Sigmoid colon (tissue), 7 donors: ENCODE measurements at places on chromosomes 4 and X. TPM values are rescaled to one million over a fixed set of nuclear protein-coding genes. Genes with fewer than 3 reads are reported as not detected.

The ARHGEF38 gene
- not detected for total RNA-seq

The MAGED4 gene
- total RNA-seq = 11.4 TPM

The COL25A1 gene
- total RNA-seq = 0.41 TPM

DNA sequence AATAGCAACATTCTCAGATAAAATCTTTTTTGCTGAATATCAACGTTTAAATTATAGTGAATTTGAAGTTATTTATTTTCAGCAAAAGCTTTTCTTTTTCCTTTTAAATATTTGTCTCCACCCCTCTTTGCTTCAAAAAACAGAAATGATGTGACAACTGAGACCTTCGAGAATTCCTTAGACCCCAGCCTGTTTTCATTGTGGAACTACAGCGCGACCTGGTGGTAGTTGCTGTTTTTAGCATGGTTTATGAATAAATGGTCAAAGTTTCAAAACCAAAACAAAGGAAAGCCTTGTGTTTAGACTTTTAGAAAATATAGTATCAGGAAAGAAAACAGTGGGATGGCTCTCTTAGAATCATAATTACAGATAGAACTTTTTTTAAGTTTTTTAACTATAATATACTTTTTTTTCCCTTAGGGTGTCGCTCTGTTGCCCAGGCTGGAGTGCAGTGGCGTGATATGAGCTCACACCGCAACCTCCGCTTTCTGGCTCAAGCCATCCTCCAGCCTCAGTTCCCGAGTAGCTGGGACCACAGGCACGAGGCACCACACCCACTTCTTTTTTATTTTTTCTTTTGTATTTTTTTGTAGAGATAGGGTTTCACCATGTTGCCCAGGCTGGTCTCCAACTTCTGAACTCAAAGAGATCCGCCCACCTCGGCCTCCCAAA, 26.8 kb upstream of the TMEM184C start:
- no peak for DNase-seq

DNA sequence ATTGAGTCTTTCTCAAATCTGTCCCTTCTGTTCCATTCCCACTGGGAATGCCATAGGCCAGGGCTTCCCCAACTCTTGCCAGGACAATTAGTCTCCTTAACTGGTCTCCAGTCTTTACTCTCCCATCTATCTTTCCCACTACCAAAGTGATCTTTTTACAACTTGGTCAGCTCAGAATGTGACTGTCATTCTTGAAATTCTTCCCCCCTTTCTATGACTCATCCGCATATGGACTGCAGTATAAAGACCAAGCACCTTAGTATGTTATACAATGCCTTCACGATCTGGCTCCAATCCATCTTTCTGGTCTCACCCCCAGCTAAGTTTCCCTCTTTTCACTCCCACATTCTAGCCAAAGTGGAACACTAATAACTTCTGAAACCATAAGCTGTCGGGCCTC, 383.8 kb downstream of the OPHN1 start:
- DNase-seq = no peak

GRCh38 chr4:152534541-152535359, 1.1 kb downstream of the FBXW7 start:
- DNase-seq = no peak

- no peak for DNase-seq
Observed at GRCh38 chr4:59195839-59196238, 2004.3 kb upstream of the ADGRL3 start.

The ATP1B4 gene
- total RNA-seq = not detected

The DBET gene
- total RNA-seq = not detected

The PAQR3 gene
- 17.1 TPM for total RNA-seq

- no peak for DNase-seq
Observed at GRCh38 chrX:110531873-110532580, 173.4 kb downstream of the RTL9 start.

The HPGD gene
- 163 TPM for total RNA-seq

DNA sequence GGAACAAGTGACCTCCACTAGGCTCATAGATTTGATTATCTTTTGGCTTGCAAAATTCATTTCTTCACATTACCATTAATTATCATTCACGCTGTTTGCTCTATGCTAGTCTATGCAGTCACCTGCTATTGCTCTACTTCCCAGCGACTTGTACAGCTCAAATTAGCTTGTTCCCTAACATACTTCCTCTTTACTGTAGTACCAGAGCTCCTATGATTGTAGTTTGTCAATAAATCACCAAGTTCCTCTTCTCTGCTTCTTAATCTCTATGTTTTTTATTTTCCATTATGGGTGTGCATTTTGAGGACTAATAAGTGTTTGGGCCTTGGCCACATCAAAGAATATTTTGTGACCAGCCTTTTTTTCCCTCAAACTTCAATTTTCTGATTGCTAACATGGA, 6.2 kb upstream of the GSPT2 start:
- no peak for DNase-seq

The ERAS gene
- not detected for total RNA-seq

DNA sequence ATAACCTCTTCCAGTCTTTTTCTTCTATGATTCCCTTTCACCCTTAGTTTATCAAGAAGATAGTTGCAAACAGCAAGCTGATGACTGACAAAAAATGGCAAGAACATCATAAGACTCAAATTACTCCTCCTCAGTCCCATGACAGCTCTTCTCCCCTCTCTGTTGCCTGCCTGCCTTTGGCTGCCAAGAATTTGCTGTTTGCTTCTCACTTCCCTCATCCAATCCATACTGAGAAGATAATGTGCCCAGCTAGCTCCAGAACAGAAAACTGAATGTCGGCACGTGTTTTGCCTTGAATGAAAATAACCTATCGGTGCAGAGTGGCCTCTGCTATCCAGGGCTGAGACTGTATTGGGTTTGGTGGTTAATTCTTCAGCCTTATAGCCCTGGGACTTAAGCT, 192.1 kb downstream of the PPARGC1A start:
- DNase-seq = no peak

DNA sequence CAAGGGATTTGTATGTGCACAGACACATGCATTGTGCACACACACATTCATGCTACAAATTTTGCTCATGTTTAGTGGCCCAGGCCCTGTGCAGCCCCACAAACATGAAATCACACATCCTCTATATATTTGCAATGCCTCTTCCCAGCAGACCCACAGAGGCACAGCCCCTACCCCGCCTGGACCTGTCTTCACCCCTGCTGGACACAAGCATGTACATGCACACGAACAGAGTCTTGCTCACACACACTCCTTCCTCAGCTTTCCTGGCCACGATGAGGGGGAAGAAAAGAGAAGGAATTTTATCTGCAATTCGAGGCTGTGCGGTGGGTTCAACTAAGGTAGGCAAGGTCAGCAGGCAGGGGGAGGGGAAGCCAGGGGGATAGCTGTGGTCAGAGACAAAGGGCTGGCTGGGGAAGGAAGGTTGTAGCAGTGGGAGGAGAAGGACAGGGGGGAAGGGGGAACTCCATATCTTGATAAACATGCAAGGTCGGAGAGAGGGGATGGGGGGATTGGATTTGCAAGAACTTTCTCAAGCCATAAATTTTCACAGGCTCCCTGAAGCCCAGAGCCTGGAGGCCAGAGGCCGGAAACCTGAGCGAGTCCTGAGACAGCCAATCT, 156.4 kb downstream of the EFNB1 start:
- no peak for DNase-seq

DNA sequence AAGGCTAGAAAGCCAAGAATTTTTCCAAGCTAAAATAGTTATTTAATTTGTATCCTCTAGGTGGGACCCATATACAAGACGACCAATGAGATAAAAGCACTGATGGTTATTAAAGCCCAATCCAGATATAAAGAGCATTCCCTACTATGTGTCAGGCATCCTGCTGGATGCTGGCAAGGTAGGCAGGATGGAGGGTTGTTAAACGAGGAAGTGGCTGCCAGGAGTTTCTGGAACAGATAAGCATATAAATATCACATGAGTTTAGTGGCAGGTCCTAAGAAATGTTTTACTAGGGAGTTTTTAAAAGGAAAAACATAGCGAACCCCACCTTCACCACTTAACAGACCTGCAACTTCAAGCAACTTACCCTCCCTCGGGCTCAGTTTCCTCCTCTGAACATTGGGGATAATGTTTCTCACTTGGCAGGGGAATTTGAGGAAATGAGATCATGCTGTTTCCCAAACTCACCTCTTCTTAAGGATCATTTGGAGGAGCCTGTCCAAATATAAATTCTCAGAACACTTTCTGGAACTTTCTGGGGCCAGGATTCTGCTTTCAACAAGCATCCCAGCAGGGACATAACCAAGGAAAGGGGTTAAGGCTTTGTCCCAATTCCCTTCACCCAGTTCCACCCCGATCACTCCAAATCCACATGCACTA, 94.3 kb upstream of the LDB2 start:
- DNase-seq = no peak

DNA sequence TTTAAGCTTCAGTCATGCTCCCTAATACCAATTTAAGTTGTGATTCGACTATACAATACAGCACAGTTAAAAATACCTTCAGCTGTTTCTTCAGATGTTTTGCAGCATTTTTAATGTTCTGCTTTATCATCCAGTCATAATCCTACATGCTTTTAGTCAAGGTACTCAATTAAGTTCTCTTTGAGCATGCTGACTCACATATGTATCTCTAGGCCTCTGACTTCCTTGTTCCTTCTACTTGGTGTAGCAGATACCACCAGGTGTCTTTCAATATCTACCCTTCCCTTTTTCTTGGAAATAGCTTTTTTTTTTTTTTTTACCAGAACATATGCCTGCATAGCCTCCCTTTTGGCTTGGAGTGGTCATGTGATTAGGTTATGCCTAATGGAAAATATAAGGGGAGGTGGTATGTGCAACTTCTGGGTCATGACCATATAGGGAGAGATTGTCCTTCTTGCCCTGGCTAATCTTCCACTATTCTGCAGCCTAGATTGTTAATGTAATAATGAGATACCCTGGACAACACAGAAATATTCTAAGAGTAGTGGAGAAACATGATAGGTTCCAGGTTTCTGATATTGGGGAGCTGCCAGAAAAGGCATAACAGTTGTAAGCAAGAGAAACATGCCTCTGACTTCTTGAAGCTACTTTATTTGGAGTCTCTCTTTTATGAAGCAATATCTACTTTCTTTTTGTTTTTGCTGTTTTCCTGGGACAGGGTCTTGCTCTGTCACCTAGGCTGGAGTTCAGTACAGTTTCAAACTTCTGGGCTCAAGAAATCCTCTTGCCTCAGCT, 737.2 kb upstream of the SLIT2 start:
- DNase-seq = no peak

The NLRP2B gene
- not detected for total RNA-seq

DNA sequence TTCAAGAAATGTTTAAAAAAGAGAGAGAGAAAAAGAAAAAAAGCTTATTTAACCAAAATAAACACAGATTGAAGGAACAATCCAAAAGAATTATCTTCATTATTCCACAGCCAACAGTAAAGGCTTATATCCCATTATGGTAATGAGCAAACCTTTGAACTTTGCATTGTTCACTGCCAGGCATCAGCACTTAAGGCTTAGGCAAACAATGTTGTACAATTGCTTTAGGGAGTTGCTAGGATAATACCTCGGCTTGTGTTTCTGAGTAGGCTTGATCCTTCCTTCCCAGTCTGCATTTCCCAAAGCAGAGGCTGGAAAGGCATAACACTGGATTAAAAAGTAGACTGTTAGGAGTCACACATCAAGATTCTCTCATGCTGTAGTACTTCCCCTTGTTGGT, 352.7 kb upstream of the IGFBP7 start:
- DNase-seq = no peak

The MAGEA2B gene
- total RNA-seq = not detected

The SRPK3 gene
- 13.0 TPM for total RNA-seq

DNA sequence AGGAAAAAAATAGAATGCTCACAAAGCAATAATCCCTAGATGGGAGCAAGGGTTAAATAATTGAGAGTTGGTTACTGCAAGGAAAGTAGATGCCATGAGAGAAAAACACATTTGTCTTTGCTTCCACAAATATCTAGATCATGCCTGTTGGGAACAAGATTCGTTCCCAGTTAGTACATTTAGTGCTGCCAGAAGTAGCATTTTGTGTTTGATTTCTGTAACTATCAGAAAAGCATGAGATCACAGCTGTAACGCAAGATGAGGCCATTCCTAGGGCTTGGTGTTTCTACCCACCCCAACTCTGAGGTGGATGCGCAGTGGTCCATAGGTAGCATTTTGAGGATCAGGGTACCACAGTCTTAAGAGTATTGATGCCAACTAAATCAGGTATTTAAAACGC, 20.4 kb upstream of the PDK3 start:
- DNase-seq = no peak

DNA sequence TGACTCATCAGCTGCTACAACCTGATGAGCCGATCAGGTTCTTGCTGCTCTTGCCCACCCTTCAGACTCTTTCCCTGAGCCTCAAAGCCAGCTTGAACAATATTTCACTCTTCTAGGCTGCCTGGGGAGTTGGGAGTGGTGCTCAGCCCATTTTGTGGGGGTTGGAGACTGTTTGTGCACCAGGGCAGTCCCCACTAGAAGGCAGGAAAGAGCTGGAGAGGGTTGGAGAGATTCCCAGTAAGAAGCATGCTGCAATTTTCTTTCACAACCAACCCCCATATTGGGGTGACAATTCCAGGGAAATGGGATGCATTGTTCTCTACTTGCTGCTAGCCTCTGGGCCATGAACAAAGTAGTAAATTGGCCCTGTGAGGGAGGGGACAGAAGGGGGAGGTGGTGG, 44.1 kb downstream of the SLC16A2 start:
- DNase-seq = no peak

DNA sequence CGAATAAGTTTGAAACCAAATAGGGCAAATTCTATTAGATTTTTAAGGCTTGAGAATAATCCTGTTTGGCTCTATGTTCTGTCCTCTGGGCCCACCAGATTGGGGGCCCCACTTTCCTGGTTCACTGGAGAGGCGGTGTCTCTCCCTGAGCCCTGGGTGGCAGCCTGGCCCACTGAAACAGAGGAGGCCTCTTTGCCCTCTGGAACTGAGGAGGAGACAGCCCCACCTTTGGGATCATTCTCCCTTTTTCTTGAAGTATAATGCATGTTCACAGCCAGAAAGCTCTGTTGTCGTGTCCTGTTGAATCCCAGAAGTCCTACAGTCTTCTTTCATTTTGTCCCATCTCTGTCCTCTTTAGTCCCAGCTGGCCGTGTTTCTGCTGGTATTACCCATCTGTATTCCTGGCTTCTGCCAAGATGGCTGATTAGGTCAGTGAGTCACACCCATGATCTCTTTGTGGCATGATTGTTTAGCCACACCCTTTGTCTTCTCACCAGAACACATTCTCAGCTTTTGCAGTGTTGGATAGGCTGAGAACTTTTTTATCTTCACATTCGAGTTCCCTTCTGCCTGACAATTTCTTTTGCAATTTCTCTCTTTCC, 8.1 kb upstream of the TBC1D25 start:
- DNase-seq = peak; percentile 34

DNA sequence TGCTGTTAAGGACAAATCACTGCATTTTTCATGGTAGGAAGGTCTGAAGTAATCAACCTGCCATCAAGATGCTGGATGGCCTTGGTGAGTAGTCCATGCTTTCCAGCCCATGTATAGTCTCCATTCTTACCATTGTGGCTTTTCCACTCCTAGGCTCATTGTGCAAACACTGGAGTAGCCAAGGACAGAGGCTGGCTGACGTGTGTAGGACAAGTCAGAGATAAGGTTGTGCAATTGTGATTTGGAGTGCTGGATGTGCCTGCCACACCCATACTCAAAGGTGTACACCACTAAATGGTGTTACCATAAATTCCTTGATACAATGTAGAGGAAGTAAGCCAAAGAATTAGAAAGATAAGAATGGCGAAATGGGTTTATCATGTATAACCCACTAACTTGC, 26.3 kb upstream of the RADX start:
- no peak for DNase-seq
